ENCODE measurements at places on chromosomes 6 and 20.

DNA sequence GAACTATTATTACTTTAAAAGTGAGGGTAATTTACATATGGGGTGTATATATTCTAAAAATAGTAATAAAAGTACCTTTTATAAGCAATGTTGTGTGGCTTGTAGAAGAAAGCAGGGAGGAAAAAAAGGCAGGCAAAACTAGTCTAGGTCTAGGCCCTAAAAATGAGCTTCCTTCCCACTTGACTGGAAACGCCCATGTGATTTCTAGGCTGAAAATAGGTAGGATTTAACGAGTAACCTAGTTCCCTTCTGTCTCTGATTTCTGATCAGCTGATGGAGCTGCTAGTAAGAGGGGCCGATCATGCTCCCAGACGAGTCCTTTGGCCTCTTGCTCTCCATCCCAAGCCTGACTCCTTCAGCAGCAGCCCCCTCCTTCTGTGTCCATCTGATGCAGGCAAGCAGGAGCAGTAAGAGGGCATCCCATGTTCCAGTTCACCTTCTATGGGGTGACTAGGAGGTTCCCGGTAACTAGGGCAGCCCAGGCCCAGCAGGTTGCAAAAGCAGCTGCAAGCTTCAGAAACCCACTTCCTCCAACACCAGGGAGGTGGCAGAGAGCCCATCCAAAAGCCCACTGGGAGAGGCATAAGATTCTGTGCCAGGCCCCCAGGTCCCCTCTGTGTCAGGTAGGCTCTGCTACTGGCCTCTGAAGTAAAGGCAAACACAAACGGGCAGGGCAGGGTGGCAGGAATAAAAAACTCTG, 24.4 kb downstream of the TBC1D20 start:
- DNase-seq = no peak

- DNase-seq = no peak
Measured at GRCh38 chr6:163166507-163166906, 248.0 kb upstream of the QKI start.

GRCh38 chr6:109511832-109512231, 28.8 kb upstream of the ZBTB24 start:
- DNase-seq = no peak

DNA sequence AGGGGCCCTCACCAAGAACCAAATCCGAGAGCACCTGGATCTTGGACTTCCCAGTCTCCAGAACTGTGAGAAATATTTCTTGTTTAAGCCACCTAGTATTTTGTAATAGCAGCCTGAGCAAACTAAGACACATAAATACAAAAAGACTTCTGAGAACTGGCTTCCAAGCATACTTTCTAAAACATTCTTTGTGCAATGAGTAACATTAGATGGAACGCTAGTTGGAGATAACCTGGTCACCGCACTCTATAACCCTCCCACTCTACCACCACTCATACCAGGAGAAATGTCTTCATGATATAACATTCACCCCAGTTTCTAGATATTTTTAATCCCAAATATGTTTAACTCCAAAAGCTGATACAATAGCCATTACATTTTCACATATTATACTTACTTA, 169.5 kb upstream of the THEMIS start:
- no peak for DNase-seq

- no peak for DNase-seq
Measured at GRCh38 chr6:139932671-139933070, 558.2 kb upstream of the CITED2 start.

DNA sequence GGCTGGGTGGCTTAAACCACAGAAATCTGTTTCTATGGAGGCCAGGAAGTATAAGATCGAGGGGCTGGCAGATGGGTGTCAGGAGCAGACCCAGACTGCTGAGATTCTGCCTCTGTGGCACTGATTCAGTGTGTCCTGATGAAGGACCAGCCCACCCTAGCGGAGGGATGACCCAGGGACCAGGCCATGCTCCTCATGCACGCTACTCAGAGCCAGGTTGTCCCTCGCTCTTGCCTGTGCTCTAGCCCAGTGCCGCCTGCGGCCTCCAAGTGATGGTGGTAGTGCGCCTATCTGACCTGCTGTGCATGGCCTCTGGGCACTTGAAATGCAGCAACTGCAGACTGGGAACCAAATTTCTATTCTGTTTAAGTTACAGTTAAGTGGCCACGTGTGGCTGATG, 13.1 kb upstream of the APMAP start:
- no peak for DNase-seq

DNA sequence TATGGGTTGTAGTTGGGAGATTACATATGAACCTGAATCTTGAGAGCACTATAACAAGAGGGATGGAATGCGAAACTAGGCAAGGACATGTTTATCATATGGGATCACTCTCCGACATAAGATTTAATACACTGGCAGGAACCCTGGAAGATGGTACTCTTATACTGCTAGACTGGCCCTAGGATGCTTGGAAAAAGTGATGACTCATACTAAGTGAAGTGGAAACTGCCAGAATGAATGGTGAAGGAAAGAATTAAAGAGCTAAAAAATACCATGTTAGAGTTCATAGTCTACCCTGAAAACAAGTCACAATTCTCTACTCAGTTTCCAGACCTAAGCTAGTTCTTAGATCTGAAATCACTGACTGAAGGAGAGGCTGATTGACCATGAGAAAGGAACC, 45.5 kb upstream of the THEMIS start:
- no peak for DNase-seq

GRCh38 chr6:102619585-102619984, 1226.1 kb downstream of the GRIK2 start:
- DNase-seq = peak; percentile 0

DNA sequence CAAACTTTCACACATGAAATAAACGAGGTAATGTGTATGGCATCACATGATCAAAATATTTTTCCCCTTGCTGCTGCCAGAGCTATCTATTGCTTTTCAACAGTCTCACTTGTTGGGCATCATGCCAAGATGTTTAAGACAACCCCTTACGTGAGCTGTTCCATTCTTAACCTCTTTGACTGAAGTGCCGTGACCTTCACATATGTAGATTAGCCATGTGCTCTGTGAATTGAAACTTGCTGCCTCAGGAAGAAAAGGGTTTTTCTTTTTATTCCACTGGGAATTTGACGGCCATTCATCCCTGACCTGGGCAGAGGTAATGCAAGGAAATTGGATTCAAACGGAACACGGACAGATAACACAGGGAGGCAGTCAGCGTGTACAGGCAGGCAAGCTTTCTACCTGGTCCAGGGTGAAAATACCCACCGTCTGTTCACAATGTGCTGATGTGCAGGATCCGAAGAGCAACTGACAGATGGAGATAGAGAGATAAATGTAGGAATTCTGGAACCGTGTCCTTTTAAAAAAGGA, 14.2 kb downstream of the ARID1B start:
- DNase-seq = no peak

GRCh38 chr20:56017560-56017959, 12.2 kb upstream of the CBLN4 start:
- DNase-seq = no peak

DNA sequence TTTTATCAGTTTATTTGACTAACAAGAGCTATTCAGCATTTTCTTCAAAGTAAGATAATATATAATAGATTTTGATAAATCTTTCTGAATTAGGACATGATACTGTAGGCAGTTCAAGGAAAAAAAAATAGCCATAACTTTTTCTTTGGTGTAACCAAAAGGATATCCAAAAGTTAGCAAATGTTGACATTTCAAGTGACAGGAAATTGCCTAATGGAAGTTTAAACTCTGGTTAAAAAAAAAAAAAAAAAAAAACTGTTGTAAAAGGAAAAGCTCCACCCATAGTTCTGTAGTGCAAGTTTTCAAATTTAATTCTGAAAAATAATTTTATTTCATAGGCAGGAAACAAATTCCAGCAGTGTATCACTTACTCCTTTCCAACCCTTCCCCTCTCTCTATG, 18.8 kb downstream of the HEBP2 start:
- no peak for DNase-seq

DNA sequence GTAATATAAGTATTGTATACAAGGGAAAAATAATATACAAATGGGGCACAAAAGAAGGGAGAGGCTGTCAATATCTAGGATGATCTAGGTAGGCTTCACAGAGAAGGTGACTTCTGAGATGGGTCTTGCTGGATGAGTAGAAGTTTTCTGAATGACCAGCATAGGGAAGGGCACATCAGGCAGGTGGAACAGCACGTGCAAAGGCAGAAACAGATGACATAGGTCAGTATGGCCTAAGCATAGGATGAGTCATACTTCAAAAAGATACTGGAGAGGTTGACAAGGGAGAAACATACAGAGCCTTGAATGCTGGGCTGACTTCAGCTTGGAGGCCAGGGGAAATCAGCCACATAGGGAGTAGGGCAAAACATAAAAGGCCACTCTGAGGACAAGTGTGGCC, 31.9 kb upstream of the SIRPA start:
- DNase-seq = no peak

DNA sequence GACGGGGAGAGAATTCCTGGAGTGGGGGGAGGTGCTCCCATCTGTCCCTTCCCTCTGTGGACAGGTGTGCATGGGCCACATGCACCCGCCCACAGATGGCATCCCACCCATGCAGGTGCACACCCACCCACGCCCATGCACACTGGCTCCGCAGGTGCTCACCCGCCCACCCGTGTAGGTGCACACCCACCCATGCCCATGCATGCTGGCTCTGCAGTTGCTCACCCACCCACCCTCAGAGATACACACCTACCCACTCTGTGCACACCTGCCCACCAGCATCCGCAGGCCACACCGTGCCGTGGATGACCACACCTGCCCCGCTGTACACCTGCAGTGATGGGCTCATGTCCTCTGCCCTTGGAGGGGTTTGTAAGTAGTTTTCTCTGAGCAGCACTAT, 132.0 kb downstream of the PHACTR3 start:
- DNase-seq = no peak

DNA sequence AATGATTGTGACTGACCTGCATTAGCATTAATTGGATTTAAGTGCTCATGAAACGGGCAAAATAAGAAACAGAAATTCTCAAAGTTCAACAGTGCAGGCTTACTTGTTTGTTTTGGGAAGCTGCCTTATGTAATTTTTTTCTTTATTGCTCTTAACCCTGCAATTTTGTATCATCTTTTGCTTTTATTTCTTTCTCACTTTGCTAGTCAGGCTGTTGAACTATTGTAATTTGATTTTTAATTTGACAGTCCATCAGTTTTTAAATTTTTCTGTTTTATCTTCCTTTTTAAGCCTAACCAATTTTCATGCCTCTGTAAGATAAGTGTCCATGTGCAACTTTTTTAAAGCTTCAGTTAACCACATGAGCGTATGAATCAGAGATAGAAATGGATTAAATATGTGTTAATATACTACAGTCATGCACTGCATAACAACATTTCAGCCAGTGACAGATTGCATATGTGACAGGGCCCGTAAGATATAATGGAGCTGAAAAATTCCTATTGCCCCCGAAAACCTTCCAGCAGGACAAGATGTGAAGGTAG, 44.6 kb downstream of the PEX7 start:
- peak; percentile 7 for DNase-seq

DNA sequence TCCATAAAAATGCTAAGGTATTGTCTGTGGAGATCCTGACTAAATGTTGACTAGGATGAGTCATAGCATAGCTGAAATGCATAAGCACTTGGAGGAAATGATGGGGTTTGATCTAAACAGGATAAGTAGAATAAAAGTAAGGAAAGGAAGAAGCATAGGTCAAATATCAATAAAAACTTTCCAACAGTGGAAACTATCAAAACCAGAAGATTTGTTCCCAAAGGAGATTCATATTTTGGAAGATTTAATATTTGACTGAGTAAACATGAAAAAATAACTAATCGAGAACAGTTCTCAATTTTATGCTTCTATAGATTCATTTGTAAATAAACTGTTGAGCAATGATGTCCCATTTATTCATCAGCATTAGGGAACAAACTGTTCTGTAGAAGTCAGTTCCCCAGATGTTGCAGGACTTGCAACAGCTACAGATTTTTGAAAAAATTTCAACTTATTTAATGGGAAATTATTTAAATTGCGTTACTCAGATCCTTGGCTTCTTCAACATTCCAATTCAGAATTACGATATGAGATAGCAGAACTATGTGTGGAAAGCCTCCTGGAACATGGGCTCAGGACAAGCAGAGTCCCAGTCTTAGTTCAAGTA, 133.7 kb upstream of the TBX18 start:
- no peak for DNase-seq

- DNase-seq = no peak
Measured at GRCh38 chr6:17093686-17094085, 8.2 kb upstream of the STMND1 start.

DNA sequence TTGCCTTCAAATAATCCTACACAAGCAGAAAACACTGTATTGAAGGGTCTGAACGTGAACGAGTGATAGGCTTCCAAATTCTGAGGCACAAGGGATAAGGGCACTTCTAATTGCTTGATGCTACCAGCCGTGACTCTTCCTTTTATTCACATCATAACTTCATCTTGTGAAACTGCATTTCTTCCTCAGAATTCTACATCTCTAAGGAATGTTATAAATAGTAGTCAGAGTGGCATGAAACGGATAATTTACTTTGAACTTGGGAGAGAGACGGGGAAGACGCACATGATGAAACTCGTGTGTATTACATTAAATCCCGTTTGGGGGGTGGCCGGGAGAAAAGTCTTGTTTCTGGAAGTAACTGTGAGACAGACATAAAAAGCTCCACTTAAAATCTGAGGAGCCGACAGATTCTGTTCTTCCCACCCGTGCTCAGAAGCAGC, 754 bp downstream of the HDDC2 start:
- peak; percentile 27 for DNase-seq

GRCh38 chr6:165895421-165896165, 232.6 kb upstream of the PDE10A start:
- no peak for DNase-seq

- DNase-seq = no peak
Measured at GRCh38 chr6:558089-558488, 98.8 kb downstream of the HUS1B start.

DNA sequence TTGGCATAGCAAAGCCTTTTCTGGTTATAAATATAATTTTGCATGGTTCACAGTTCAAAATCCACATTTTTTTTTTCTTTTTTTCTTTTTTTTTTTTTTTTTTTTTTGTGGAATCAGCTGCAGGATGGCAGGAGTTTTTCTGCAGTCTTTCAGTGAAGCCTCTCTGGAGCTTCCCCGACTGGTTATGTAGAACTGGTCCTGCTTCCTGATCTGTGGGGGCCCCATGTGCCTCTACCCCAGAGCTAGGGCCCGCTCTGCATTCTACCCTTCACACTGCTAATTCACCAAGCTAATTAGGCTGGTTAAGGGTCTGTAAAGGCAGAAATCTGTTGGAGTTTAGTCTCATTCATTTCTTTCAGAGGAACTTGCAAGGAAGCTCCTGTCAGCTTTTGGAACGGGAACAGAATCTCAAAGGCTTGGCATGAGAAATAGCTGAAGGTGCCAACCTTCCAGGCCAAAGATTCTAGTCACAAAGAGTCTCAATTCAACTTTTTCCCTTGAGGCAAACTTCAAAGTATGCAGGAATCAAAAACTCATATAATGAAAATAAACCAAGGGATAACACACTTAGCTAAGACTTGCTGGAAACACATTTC, 45.5 kb downstream of the HMGN3 start:
- no peak for DNase-seq

- DNase-seq = no peak
Measured at GRCh38 chr6:145863988-145864616, 49.5 kb upstream of the FBXO30 start.

GRCh38 chr6:113857556-113858479, 673 bp downstream of the MARCKS start:
- peak; percentile 57 for DNase-seq
